DMS 273 treated with DMSO at 0.1 percent for 48 hours (cell line): ENCODE measurements at places on chromosomes 7 and 10.
A peak's percentile ranks its signal among the peaks of the same experiment; 100 is the strongest.

DNA sequence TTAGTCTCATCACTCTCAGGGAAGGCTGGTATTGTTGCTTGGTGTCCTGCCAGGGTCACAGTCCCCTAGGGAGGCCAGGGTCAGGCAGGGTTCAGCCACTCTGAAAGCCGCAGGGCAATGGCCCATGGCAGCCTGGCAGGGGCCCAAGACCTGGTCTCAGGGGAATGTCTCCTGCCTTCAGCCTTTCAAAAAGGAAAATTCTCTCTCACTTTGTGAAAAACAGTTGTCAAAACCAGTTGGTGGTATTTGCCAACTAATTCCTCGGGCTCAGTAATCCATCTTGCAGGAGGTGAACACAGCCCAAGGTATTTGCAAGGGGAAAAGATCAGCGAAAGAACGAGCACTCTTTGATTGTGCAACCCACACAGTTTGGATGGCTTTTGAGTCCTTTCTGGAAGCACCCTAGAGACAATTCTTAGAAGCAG, 101.5 kb downstream of the JCAD start:
- no peak for DNase-seq

GRCh38 chr10:71337219-71337701, 18.2 kb downstream of the SLC29A3 start:
- DNase-seq: no peak

DNA sequence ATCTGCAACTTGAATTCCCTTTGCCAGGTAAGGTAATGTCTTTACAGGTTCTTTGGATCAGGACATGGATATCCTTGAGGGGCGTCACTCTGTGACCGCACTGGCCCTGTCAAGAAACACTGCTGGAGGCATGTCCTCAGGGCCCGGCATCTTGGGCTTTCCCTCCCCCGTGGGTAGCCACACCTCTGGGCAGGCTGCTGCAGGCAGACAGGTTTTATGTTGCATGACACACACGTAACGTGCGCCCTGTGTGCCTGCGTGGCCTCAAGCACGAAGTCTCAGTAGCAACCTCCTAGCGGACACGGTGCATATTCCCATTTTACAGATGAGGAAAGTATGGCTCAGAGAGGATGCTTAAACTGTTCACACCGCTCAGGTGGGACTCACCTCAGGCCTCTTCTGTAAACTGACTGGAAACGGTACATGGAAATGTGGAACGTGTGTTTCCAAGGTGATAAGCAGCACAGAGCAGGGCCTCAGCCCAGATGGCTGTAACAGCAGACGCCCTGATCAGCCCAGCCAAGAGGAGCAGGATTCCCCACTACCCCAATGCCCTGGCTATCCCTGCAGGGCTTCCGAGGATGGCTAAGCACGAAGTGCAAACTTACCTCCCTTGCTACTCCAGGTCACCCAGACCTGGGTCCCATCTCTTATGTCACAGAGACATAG, 553.6 kb downstream of the TCERG1L start:
- DNase-seq: no peak

DNA sequence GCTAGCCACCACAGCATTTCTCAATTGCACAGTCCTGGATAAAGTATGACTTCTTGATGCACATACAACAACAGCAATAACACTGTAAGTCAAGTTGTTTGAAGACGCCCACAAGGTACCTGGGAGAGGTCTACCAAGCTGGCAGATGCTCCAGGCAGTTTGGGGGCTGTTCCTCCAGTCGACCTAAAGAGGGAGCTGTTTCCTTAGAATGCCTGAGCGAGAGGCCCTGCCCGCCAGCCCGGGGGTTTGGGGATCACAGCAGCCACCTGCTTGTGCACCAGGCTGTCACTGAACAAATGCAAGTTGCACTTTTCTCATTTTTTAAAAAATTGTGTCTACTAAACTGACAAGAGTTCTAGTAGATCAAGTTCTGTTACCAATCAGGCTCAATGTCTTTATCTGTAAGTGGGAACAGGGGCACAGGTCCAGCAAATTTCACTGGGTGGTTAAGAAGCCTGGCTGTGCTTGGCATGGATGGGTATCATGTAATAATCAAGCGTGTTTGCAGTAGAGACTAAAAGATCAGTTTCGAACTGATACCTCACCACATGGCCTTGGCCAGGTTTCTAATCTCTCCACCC, 193.8 kb upstream of the ADO start:
- no peak for DNase-seq

- no peak for DNase-seq
These were observed 131.8 kb upstream of the WDR11 start for GRCh38 chr10:120719333-120719732.

GRCh38 chr10:118253397-118253796, 88.7 kb downstream of the FAM204A start:
- DNase-seq: no peak

- DNase-seq: peak; percentile 58
These were observed 4.8 kb upstream of the CHN2 start for GRCh38 chr7:29189743-29190201.

GRCh38 chr7:85630904-85631600, 444.2 kb upstream of the SEMA3D start:
- DNase-seq: no peak

- DNase-seq: no peak
These were observed 41.2 kb downstream of the ITIH2 start for GRCh38 chr10:7744307-7744706.

DNA sequence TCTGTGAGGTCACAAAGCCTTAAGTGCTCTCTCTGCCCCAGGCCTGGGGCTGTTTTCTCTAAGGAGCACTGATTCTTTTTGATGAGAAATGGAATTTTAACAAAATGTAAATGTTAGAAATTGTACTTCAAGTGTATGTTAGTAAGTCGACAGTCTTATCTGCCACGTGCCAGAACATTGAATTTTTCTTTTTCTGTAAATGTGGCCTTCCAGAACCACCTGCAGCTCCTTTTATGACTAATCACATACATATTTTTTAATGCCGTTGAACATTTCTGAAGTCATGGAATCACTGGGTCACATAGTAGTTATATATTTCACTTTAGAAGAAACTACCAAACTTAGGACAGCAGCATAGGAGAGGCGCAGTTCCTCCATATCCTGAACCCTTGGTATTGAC, 38.0 kb downstream of the UBE3C start:
- DNase-seq: no peak

DNA sequence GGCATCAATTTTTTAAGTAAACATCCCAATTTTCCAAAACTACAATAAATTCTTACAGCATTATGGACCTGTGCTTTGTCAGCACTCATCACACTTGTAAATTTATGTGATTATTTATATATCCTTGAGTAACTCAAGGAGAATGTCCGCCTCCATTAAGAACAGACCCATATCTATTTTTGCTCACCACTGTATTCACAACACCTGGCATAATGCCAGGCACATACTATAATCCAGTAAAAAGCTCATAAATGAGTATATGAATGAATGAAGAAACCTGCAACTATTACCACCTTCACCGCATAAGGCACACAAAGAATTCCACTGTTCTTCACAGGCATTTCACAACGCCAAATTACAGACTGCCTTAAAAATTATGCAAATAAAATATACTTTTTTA, 46.9 kb downstream of the MINDY3 start:
- no peak for DNase-seq

GRCh38 chr7:109763611-109764010, 1193.9 kb downstream of the DNAJB9 start:
- peak; percentile 35 for DNase-seq

- no peak for DNase-seq
These were observed 448.1 kb downstream of the GRM8 start for GRCh38 chr7:126804604-126805003.
